ENCODE measurements at places on chromosomes 11 and 22. TPM values are rescaled to one million over a fixed set of nuclear protein-coding genes. Genes with fewer than 3 reads are reported as not detected.
A peak's percentile ranks its signal among the peaks of the same experiment; 100 is the strongest.

DNA sequence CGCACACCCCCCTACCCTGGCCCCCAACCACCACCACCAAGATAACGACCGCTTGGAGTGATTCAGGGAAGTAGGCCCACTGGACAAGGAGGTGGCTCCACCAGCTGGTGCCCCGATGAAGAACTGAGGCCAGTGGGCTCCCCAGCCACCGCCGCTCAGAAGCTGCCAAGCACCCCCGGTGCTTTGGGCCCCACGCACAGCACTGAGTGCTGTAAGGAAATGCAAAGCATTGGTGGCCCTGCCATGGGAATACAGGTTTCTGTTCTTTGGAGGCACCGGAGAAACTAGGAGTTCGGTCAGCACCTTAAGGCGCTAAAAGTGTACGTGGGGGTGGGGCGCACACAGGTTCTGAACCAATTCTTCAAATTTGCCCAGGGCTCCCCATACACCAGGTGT is 664 bp upstream of the PRSS23 start:
- DNase-seq = no peak

GRCh38 chr22:47634347-47634746 is 871.9 kb downstream of the TBC1D22A start:
- no peak for DNase-seq

DNA sequence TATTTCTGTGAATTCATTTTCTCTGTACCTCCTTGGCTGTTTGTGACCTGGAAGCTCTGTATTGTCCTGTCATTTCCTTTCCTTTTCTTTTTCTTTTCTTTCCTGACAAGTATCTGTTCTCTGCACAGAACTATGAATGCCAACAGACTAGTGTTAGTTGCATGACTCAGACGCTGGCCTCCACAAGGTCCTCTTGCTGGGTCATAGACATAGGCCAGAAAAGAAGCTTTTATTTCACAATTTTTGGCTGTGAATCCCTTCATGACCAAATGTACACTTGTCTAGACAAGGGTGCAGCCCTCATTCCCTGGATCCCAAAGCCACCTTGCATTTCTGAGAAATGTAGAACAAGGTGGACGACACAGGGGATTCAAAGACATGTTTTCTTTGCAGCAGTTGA is 104.1 kb upstream of the MTNR1B start:
- no peak for DNase-seq

DNA sequence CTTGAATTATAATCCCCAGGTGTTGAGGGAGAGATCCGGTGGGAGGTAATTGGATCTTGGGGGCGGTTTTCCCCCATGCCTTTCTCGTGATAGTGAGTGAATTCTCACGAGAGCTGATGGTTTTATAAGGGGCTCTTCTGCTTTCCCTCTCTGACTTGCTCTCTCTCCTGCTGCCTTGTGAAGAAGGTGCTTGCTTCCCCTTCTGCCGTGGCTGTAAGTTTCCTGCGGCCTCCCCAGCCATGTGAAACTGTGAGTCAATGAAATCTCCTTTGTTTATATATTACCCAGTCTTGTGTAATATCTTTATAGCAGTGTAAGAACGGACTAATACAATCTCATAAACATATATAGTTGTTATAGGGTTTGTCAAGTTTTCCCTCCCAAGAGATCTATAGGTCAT is 32.8 kb downstream of the KCNE3 start:
- DNase-seq = no peak

The GPR83 gene
- not detected for total RNA-seq

The SMIM35 gene
- total RNA-seq = not detected

DNA sequence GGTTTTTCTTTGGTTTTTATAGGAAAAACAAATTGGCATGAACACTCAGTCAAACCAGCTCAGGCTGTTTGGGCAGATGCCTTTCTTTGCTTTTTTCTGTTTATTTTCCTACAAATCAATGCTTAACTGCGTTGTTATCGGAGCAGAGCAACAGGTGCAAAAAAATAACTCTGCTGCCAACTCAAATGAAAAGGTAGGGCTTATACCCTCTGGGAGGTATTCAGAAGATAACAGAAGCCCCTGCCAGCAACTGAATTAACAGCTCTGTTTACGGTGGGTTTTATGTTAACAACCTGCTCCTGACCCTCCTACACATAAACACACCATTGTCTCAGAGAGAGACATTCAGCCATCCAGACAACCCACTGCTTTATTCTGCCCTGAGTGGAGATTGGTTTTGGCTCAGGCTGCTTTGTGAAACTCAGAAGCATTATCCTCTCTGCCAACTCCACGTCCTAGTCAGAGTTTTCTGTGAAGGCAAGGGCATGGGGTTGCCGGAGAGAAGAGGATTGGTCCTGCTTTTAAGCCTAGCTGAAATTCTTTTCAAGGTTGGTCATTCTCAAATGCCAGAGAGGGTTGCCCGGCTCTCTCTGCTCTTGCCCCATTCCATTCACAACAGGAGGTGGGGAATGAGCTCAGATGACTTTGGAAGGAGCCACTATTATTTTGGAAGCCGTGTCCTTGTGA is 11.4 kb downstream of the EHF start:
- DNase-seq = peak; percentile 86
